Activated naive CD4-positive, alpha-beta T cell (primary cell): ENCODE measurements at places on chromosomes 16 and 17.
A peak's percentile ranks its signal among the peaks of the same experiment; 100 is the strongest.

DNA sequence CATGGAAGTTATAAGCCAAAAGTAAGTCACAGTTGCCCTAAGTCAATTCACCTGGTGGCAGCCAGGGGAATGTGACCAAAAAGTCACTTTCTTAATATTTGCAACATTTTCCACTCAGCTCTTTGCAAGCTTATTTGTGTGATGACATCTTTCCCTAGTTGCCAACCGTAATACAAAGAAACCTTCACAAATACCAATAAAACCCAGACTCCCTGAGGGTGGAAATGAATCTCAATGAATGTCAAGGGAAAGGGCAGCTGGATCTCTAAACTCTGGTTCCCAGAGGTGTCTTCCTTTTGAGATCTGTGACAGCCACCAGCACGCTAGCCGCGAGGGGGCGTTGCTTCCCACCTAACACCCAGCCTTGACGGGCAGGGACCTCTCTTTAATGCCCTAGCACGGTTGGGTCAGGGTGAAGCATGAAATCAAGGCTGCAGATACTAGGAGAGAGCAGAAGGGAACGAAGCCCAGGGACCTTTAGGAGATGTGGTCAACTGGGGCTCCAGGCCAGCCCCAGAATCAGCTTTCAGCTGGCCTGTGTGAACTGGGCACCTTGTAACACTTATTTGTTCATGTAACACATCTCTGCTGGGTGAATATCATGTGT lies 82.2 kb downstream of the CMC2 start:
- DNase-seq = no peak

GRCh38 chr16:84239909-84240308 lies at the start of gene KCNG4:
Gene KCNG4, minus strand, starts transcription at chr16:84240012. Its CDS starts 2,527 bp downstream, at chr16:84237485.
- no peak for DNase-seq

- no peak for DNase-seq
Observed at GRCh38 chr17:80709090-80709695, 164.6 kb downstream of the RPTOR start.

- DNase-seq = no peak
Observed at GRCh38 chr17:46195939-46196716, 2.9 kb upstream of the KANSL1 start.

DNA sequence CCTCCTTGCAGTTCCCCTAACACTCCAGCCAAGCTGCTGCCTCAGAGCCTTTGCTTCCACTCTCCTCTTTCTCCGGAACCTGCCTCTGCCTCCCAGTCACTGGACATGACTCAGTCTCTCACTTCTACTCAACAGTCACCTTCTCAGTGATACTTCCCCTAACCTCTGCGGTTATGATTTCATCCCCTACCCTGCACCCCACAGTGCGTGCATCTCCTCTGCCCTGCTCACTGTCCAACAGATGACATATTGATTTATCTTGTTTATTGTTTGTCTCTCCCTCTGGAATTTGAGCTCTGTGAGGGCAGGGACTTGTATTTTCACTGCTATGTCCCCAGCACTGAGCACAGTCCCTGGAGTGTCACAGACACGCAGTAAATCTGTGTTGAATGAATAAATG lies 100.7 kb downstream of the CYLD start:
- no peak for DNase-seq

- no peak for DNase-seq
Observed at GRCh38 chr17:4249452-4250029, 14.2 kb downstream of the ANKFY1 start.

DNA sequence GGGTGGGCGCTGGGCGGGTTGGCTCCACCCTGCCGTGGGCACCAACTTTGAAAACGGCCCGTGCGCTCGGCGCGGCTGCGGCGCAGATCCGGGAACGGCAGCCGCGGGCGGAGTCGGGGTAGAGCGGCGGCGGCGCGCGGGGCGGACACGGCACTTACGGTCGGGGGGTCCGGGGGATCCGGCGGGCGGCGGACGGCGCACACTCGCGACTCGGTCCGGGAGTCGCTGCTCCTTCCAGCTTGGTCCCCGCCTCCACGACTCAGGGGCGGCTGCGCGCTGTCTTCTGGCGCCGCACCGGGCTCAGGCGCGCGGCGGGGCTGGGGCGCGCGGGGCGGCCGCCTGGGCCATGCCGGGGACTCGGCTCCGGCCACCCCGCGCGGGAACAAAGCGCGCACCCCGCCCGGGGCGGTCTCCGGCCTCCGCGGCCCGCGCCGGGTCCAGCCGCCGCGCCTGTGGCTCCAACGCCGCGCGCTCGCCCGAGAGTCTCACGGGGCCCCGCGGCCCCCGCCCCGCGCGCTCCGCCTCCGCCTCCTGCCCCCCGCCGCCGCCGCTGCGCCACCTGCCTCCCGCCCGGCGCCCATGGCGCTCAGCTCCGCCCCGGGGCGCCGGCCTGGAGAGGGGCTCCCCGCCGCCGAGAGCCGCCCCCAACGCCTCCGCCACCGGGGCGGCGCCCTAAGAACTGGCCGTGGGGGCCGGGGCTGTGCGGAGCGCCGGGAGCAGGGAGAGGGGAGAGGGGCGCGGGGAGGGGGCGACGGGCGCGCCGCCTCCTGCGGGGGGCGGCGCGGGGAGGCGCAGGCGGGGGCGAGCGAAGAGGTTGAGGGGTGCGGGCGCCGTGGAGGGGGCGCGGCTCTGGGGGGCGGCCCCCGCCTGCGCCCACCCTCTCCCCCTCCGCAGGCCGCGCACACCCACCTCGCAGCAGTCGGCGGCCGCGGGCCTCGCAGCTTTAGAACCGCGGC lies 35.9 kb downstream of the CBFA2T3 start:
- DNase-seq = no peak

- peak; percentile 6 for DNase-seq
Observed at GRCh38 chr17:55356434-55357328, 65.0 kb downstream of the MMD start.

- no peak for DNase-seq
Observed at GRCh38 chr17:16013943-16014407, 14.4 kb downstream of the TTC19 start.

GRCh38 chr17:47701608-47702007 lies 7.6 kb downstream of the TBKBP1 start:
- DNase-seq = no peak

- DNase-seq = no peak
Observed at GRCh38 chr16:83959656-83960434, 6.8 kb downstream of the OSGIN1 start.

GRCh38 chr17:57557834-57558681 lies 187.0 kb downstream of the CCDC182 start:
- no peak for DNase-seq

GRCh38 chr17:55496094-55496881 lies 15.0 kb downstream of the SMIM36 start:
- no peak for DNase-seq

GRCh38 chr16:77442078-77442477 lies 7.2 kb upstream of the ADAMTS18 start:
- no peak for DNase-seq

DNA sequence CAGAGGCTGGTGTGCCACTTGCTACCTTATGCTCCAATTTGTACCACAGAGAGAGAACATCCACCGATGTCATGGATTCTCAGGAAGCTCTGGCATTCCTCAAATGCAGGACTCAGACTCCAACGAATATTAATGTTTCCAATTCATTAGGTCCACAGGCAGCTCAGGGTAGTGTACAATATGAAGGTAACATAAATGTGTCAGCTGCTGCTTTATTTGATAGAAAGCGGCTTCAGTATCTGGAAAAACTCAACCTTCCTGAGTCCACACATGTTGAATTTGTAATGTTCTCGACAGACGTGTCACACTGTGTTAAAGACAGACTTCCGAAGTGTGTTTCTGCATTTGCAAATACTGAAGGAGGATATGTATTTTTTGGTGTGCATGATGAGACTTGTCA lies 16.1 kb downstream of the SLFN5 start:
- DNase-seq = no peak

DNA sequence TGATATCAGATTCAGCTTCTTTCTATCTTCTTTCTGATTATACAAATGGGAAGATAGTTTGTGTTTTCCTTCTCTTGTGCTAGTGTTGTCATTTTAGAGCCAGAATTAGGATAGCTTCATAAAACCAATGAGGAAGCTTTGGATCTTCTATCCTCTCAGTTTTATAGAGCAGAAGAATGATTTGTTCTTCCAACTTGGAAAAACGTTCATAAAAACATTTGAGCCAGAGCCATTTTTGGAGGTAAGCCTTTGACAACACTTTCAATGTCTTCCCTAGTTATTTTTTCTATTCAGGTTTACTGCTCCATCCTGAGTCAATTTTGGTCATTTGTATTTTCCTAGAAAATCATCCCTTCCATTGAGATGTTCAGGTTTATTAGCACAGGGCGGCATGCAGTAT lies 91.2 kb upstream of the MYOCD start:
- DNase-seq = no peak

DNA sequence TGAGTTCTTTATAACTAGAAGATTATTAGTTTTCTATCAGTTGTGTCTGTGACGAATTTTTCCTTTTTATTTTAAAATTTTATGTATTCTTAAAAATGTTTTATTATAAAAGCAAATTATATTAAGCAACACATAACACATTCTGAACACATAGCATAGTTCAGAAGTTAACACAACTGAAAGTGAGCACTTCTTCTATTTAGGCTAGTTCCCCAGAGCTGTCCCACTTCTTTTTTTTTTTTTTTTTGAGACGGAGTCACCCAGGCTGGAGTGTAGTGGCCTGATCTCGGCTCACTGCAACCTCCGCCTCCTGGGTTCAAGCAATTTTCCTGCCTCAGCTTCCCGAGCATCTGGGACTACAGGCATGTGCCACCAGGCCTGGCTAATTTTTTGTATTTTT lies 37.7 kb upstream of the ALDH3A2 start:
- DNase-seq = no peak

- no peak for DNase-seq
Observed at GRCh38 chr16:65816556-65816955, 549.9 kb upstream of the CDH5 start.

- DNase-seq = no peak
Observed at GRCh38 chr16:58499615-58500351, at the start of gene NDRG4. Gene NDRG4, plus strand, starts transcription at chr16:58500143. Its CDS starts 106 bp downstream, at chr16:58500249.

DNA sequence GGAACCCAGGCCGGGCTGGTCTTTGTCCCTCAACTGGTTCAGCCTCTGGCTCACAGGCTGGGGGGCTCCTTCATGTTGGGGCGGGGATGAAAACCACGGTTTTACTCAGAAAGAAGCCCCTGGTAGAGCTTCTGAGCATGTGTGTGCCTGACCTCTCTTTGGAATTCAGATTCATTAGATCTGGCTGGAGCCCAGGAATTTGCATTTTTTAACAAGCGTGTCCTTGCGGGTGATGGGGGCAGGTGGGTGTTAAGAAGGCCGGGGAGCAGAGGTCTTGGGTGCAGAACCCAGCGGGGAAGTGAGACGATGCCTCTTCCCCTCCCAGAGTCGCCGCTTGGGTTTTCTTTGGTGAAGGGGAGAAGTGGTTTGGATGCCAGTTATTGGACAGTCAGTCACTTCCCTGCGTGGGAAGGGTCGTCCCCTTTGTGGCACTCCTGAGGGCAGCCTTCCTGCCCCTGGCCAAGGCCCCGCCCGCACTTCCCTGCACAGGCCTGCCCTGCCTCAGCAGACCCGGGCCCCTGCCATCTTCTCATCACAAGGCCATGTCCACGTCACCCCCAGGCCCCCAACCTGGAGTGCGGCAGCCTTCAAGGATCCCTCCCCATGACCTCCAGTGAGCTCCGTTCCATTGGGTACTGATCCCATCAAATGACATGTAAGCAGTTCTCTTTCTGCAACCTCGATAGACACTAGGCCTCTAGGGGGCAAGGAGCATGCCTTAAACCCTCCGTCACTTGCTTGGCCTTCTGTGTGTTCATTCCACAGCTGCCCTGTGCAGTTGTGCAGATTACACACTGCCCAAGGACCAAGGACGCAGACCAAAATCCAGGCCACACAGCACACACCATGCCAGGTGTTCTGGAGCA lies 177.7 kb upstream of the CIBAR2 start:
- DNase-seq = no peak
